ENCODE measurements at places on chromosomes 6 and 20. TPM values are rescaled to one million over a fixed set of nuclear protein-coding genes. Genes with fewer than 3 reads are reported as not detected.

The MUC21 gene
- total RNA-seq = not detected

The PTPN1 gene
- 23.4 TPM for total RNA-seq

The DST gene
- total RNA-seq = 329 TPM

The VEGFA gene
- total RNA-seq = 284 TPM
